ENCODE measurements at places on chromosomes 4 and X.

GRCh38 chr4:23163647-23164436 lies 471.1 kb downstream of the GBA3 start:
- no peak for DNase-seq

GRCh38 chrX:107726816-107727534 lies 48.6 kb downstream of the TSC22D3 start:
- no peak for DNase-seq

GRCh38 chr4:128776794-128777216 lies 32.7 kb upstream of the JADE1 start:
- peak; percentile 99 for DNase-seq

GRCh38 chr4:110107866-110108265 lies 90.5 kb downstream of the ELOVL6 start:
- peak; percentile 47 for DNase-seq

DNA sequence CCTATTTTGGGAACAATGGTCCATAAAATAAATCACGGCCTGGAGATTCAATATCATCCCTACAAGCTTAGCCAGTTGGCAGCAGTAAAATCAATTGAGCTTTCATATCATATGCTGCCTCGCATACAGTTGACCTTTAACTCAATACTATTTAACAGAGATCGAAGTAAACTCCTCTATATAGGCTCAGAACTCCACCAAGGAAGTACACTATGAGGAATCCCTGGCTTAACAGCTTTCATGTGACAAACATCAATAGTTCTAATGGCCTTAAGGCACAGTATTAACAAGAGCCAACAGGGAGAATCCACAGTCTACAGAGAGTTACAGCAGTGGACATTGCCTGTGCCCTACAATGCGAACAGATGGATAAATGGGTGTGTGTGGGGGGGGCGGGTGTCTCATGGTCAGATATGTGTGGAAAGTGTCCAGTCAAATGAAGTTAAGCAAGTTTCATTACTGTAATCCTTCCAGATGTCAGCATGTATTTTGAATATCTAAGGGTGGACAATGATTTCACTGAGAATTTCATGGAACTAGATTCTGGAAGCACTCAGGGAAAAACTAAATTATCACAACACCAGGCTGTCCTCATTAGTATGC lies 98.2 kb upstream of the FAM9B start:
- no peak for DNase-seq

DNA sequence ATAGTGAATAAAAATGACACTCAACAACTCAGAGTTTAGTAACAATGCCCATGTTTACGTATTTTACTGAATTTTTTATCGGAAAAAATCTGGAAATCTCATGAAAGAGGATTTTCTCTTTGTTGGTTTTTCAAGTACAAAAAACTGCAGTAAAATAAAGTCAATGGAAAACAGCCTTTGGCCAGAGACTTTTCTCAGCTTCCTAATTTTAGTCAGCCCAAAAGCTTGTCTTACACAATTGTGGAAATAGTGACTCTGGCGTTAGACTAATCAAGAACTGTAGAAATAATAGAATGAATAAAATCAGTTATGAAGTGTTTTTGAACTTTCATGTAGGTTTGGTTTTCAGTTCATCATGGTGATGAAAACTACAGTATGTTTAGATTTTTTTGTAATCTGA lies 234.7 kb downstream of the DKK2 start:
- no peak for DNase-seq

DNA sequence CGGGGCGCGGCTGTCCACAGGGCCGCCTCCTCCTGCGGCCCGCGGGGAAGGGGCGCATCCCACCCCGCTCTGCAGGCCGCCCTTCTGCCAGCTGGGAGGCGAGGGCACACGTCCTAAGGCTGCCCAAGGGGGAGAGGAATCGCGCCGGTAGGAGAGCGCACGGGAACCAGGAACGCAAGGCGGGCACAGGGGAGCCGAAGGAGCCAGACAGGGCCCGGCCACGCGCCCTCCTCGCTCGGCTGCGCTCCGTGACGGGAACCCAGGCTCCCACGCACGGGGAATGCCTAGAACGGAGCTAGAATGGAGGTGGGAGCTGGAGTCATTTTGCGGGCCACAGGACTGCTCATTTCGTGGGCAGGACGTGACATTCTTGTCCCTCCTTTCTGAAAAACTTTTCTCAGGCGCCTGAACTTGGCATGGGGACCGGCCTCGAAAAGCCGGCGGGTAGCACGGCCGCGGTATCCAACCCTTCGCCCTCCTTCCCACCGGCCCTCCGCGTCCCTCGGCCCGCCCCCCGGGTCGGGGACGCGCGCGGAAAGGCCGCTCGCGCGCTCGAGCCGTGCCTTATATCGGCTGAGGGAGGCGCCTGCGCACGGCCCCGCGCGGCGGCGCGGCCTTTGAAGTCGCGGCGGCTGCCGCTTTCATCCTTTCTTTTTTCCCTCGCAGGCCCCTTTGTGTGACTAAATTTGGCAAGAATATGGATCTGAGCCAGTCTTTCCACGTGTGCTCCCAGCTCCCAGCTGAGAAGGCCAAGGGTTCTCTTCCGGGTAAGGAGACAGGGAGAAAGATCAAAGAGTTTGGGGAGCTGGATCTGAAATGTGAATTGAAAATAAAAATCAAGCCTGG lies 4.2 kb upstream of the LEF1 start:
- peak; percentile 50 for DNase-seq

DNA sequence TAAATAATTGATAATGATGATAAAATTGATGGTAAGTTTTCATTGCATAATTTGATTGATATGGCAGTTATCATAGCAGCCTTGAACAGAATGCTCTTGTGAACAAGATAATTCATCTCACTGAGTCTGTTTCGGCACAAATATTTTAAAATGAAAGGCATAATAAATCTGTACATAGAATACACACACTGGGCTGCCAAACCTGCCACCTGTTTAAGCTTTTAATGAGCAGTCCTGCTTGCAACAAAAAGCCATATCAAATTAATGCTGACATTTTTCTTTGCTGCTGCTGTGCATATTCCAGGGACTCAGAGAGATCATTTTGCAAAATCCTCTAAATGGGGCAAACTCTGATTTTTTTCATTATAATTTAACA lies 201.1 kb downstream of the ARHGAP24 start:
- no peak for DNase-seq

DNA sequence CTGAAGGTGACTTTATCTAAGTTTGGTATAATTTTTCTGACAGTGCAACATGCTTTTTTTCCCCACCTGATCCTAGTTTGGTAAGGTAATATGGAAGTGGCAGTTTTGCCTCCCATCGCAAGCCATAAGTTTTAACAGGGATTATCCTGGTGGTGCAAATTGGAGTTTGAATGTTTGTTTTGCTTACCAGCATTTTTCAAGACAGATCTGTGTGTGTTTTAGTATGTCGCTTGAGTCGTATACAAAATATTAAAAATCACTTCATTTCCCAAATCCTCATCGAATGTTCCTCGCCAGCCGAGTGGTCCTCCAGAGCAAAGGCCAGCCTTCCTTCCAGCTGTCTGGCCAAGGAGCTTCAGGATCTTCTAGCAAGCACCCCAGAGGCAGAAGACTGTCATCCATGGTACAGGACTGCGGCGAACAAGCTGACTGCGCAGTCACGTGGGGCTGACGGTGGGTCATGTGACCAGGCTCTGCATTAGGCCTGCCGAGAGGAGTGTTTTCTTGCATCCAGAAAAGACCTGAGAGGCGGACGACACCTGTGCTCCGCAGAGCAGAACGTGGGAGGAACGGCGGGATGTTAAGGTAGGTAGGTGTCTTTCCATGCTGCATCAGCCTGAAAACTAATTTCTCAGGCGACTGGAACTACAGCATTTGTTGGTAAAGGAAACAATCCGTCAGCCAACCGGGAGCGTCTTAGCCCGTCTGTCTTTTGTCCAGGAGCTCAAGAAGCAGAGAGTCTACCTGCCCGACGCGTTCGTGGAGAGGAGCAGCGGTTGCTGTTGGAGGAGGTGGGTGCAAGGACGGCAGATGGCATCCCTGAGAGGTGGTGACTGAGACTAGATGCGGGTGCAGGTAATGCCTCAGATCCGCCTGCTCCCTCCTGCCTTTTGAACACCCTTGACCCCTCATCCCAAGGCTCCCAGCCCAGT lies at the start of gene GPRASP3:
Gene GPRASP3 (plus strand): TSS at position 507 of the 932 bp plus-strand sequence. CDS start 28,253 bp downstream, outside the sequence.
- DNase-seq: peak; percentile 74

GRCh38 chrX:109199726-109200125 lies 282.2 kb downstream of the GUCY2F start:
- peak; percentile 53 for DNase-seq

- no peak for DNase-seq
These were observed 231.5 kb downstream of the UNC5C start for GRCh38 chr4:95317085-95317793.

DNA sequence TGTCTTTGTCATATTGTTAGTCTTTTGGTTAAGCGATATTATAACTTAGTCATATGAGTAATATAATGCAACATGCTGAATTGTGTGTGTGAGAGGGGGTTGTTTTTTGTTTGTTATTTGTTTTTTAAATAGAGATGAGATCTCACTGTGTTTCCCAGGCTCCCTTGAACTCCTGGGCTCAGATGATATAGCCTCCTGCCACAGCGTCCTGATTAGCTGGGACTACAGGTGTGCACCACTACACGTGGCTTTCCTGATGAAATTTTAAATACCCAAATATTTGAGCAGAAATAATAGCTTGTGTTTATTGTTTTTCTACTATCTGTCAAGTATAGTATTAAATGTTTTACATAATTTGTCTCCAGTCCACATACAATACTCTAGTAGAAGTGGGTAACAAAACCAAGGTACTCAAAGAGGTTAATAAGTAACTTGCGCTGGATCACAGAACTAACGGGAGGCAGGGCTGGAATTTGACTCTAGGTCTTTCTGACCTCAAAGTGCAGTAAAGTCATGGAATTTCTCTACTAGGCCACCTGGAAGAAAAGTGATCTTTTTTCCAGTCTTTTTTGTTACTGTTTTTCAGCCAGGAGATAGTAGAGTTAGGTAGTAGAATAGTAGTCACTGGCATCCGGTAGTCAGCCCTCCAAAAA lies 47.8 kb downstream of the CLCN3 start:
- no peak for DNase-seq

DNA sequence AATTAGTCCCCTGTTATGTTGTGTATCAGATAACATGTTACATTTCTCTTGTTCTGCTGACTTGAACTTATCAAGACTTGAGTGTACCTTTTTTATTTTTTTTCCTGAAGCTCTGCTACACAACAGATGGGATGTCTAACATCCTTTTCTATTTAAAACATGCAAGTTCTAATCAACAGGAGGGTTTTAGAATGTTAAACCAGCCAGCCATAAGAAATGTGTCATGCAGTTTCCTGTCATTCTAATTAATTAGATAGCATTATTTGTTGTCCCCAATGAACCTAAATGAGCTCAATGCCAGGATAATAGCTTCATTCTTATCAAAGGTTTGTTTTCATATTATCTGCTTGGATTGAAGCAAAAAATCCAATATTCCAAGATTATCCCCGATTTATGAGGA lies 958.2 kb downstream of the PCDH7 start:
- DNase-seq: no peak

DNA sequence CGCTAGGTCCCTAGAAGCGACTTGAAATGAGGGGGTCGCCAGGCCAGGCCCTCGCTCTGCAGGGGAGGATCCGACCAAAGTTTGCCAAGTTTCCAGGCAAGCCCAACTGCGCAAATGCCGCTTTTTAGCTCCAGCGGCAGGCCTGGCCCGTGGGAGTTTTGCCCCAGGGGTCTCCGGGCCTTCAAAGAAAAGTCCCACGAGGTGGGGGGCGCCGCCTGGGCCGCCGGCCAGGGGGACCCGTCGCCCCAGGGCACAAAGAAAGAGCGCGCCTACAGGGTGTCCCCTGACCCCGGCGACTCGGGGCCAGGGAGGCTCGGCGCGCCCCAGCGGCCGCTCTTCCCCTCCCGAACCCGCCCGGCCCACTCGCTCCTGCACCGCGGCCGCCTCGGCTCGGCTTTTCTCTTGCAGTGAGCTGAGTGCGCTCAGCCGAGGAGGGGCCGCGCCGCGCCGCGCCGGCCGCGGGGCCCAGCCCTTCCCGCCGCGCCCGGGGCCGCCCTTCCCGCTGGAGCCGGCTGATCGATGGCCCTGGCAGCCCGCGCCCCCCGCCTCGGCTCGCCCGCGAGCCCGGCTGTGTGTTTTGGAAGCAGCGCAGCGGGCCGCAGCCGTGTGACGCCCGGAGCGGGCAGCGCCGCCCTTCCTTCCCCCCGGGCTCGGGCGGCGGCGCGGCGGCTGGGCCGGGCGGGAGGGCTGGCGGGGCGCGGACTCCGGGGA lies 754 bp upstream of the KLF3 start:
- peak; percentile 43 for DNase-seq

DNA sequence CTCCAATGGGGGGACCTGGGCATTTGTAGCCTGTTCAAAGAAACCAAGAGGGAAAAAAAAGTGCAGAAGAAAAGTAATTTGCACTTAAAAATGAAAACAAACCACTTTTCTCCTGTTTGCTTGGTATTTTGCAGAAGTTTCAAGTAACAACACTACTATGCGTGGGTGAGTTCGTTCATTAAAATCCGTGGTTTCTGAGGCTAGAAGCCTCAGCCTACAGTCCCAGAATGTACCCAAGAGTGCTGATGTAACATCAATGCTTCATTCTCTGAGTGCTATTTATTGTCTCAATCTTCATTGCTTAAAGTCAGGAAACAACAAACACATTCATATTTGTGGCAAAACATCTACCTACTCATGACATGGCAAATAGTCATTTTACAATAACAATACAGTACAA lies 29.2 kb downstream of the LGI2 start:
- DNase-seq: no peak

DNA sequence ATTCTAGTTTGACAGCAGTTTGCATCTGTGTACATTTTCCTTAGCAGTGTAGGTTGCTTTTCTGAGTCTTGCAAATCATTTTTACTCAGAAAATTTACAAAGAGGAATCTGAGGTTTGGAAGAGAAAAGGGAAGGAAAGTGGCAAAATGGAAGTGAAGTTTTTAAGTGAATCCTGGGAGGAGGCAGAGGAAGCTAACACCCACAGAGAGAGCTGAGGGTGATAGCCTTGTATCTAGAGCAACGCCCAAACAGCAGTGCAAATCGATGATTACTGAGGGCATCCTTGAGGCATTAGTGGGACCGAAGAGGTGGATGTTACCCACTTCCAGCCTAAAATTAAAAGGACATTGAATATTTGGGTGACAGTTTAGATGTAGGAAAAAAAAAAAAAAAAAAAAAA lies 31.8 kb downstream of the KLF3 start:
- DNase-seq: no peak

DNA sequence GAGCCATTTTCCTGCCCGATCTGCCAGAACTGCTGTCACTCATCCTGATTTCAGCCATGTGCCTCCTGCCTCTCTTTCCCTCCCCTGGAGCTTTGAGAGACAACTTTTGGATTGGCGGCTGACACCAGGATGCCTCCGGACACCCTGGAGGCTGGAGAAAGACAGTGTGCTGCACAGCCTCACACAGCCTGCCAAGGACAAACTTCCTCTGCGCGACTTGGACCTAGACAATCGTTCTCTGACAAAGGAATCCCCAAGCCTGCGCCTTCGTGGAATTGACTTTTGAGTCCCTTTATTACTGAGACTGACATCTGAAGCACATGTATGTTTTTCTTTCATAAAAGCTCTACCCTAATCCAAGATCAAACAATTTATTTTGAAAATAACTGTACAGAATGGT lies 10.8 kb upstream of the LDB2 start:
- DNase-seq: no peak

GRCh38 chr4:99617374-99617773 lies 40.3 kb downstream of the C4orf54 start:
- no peak for DNase-seq

GRCh38 chr4:3877236-3877635 lies 111.1 kb downstream of the ADRA2C start:
- no peak for DNase-seq

- no peak for DNase-seq
These were observed 125.1 kb upstream of the PSAPL1 start for GRCh38 chr4:7559741-7560395.

GRCh38 chr4:11436084-11436483 lies 7.4 kb upstream of the HS3ST1 start:
- DNase-seq: no peak

GRCh38 chr4:113869743-113870375 lies 108.3 kb upstream of the CAMK2D start:
- DNase-seq: peak; percentile 25
